Parietal lobe (tissue), 2 donors: ENCODE measurements at places on chromosomes 4 and X. TPM values are rescaled to one million over a fixed set of nuclear protein-coding genes. Genes with fewer than 3 reads are reported as not detected.

The NR3C2 gene
- total RNA-seq = 17.8 TPM

The TBC1D8B gene
- total RNA-seq = 1.3 TPM

The BEND4 gene
- total RNA-seq = 16.9 TPM

The MAGEA10 gene
- not detected for total RNA-seq
